CD4-positive, alpha-beta T cell (primary cell): ENCODE measurements at places on chromosomes 1 and 21. TPM values are rescaled to one million over a fixed set of nuclear protein-coding genes. Genes with fewer than 3 reads are reported as not detected.

DNA sequence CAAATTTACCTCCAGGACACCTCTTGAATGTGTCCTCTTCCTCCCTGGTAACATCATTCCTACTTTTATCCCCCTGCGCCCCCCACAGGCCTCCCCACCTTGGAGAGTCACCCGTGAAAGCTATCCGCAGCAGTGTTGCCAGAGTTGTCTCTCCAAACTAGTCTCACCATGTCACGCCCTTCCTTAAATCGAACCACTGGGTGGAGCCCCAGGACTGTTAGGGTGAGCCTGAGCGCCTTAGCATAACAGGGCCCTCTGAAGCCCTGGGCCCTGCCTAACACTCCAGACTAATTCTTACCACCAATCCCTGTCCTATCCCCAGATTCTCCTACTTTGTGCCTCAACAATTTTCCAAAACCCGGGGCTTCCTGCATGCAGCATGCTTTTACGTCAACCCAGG is 35.0 kb downstream of the HSD3B2 start:
- no peak for DNase-seq

Gene PPP2R5A
- 44.3 TPM for total RNA-seq

- no peak for DNase-seq
Measured at GRCh38 chr1:83027511-83027910, 971.4 kb downstream of the TTLL7 start.

DNA sequence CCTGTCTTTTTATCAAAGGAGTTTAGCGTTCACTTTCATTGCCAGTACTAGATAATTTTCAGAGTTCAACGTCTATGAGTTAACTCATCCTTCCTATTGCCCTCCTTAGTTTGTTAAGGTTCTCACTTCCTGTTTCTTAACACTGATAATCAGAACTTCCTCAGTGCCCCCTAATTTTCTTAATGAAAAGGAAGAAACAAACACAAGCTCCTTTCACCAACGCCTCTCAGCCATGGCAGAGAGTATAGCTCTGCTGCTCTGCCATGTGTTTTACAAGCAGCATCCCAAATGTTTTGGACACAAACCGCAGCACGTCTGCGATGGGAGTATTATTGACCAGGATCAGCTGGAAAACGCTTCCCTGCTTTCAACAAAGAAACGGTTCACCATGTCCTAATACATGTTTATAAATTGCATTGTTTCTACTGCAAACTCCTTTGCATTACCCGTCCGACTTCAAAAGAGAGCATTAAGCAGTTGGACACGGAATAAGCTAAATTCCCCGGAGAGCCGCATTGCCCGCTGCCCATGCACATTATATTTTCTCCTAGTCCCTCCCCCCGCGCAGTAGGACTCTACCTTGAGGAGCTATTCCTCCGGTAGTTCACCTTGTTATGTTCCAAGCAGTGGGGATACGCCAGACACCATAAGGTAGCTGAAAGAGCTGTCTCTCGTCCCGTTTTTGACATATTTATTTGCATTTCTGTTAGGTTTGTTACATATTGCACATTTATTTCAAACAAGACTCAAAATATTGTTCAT is 561 bp downstream of the OLFM3 start:
- DNase-seq, result no peak

GRCh38 chr1:21613072-21613867 is 55.9 kb downstream of the RAP1GAP start:
- DNase-seq, result no peak

GRCh38 chr1:154839691-154840090 is 30.4 kb downstream of the KCNN3 start:
- DNase-seq, result no peak

- DNase-seq, result no peak
Measured at GRCh38 chr1:186016856-186017255, 282.7 kb downstream of the HMCN1 start.

- DNase-seq, result no peak
Measured at GRCh38 chr1:209809611-209810010, 3.7 kb upstream of the IRF6 start.

Gene IL22RA1
- not detected for total RNA-seq

GRCh38 chr1:55329091-55329490 is 113.9 kb upstream of the USP24 start:
- no peak for DNase-seq

DNA sequence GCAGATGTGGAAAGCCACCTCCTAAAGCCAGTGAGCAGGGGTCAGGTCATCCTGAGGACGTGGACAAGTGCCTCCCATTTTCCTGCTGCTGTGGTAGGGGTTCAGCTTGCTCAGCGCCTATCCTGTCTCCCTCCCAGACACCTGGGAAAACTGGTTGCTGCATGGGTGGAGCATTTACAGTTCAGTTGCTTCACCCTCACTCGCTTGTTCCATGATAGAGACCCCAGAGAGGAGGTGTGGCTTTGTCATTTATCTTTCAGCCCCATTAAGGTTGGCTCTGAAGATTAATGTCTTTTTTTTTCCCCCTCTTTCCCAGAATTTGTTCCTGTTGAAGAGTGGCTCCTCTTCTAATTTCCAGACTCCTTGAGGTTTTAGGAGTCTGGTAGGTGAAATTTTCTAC is 9.2 kb downstream of the VANGL1 start:
- no peak for DNase-seq

GRCh38 chr1:58765441-58765840 is 18.4 kb downstream of the JUN start:
- DNase-seq, result no peak

GRCh38 chr1:100354971-100355394 is 2.7 kb downstream of the CDC14A start:
- DNase-seq, result peak; percentile 4

Gene REG4
- total RNA-seq, result 0.33 TPM

DNA sequence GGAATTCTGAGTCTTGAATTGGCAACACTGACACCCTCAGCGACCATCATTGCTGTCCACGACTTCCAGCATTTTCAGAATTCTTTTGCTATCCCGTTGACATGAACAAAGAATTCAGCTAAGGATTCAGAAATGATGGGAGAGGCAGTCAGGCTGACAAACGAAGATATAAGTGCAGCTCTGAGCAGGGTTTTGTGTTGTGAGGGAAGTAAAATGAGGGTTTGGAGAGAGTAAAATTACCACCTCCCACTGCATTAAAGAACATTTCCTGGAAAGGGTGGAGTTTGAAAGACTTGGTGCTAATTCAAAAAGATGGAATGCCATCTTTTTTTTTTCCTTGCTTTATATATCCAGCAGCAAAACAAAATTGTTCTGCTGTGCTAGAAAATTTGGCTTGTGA is 4.9 kb upstream of the ELK4 start:
- no peak for DNase-seq
